HTR-8/SVneo (cell line): ENCODE measurements at places on chromosomes 5 and 9.

DNA sequence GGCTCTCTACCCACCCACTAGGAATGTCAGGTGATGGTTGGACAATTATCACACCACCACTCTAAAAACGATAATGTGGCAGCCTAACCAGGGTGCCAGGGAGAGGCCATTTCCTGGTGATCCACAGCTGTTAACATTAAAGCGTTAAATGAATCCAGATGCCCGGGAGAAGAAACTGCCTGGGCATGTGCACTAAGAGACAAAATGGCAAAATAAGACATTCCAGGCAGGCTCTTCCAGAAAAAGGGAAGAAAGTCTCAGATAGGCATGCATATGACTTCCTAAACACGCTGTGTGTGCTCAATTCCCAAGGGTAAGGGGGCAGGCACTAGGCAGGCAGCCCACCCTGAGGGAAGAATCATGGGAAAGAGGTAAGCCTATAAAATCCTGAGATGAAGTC, 4.6 kb upstream of the TXN start:
- DNase-seq: no peak

DNA sequence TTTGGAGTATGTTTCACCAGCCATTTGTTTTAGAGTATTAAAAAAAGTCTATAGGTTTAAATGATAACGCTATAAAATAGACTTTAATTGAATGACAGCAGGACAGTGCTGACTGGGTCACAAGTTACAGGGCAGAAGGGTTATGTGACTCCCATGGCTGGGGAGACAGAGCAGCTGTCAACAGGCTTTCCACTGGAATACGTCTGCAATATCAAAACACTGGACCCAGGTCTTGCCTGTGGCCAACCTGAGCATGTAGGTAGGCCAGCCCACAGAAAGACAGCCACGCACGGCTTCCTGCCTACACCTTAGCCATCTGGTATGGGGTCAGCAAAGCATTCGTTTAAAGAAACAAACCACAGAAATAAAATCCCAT, 80.7 kb downstream of the OTULIN start:
- no peak for DNase-seq

GRCh38 chr9:28163619-28164018, 590.3 kb upstream of the C9orf72 start:
- no peak for DNase-seq

- DNase-seq: peak; percentile 73
Observed at GRCh38 chr5:111680737-111681413, 76.1 kb downstream of the NREP start.

DNA sequence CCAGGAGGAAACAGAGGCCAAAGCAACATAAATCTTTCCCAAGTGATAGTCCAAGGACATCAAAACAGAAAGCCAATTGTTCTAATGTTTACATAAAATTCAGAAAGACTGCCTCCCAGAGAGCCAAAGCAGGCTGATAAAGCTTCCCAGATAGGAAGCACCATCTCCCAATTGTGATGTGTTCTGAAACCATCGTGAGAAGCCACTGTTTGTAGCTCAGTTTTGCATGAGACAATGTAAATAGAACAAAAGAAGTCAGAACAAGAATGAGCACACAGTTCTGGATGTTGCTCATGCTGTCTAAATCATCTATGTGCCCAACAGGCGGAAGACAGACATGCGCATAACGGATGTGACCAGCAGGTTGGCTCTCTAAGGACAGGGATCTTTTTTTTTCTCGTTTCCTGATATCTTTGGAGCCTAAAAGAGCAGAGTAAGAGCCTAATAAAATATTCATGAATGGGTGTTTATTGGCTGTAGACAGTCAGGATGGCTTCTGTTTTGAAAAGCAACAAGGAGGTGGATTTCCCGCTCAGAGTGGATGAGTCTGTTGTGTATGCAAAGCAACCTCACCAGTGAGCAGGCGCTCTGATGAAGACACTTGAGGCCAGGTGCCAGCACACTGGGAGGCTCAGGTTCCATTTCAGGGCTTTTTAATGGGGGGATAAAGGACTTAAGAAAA, 113.6 kb downstream of the GNA14 start:
- DNase-seq: no peak

DNA sequence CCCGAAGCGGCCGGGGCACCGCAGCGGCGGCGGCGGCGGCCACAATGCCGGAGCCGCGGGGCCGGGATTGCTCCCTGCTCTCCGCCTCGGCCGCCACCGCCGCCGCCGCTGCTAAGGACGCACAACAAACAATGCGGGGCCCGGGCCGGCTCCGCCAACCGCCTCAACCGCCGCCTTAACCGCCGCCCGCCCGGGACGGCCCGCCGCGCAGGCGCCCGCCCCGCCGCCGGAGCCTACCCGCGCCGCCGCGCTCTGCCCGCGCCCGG, 254 bp downstream of the STRBP start:
- no peak for DNase-seq

DNA sequence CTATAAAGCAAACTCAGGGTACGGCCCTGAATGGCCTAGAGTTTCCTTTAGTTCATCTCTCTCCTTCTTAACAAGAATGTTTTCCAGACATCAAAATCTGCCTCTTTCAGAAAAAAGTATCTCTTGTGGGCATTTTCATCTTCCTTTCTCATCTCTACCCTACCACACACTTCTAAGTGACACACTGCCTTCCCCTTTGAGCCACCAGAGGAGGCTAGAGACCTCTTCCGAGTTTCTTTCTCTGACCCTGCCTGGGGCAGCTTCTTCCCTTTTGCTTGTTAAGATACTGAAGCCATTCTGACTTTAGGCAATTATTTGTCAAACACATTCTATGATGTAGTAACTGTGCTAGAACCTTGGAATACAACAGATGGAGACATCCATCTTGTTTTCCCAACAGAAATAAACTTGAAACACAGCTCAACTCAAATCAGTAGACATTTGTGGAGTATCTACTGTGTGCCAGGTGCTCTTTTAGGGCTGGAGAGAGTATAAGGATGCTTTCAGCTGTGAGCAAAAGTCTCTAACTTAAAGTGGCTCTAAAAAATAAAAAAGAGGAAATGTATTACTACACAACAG, 8.6 kb upstream of the SV2C start:
- no peak for DNase-seq

GRCh38 chr5:143657647-143658285, 154.2 kb upstream of the HMHB1 start:
- DNase-seq: no peak
